ENCODE measurements at places on chromosomes 6 and 20.

DNA sequence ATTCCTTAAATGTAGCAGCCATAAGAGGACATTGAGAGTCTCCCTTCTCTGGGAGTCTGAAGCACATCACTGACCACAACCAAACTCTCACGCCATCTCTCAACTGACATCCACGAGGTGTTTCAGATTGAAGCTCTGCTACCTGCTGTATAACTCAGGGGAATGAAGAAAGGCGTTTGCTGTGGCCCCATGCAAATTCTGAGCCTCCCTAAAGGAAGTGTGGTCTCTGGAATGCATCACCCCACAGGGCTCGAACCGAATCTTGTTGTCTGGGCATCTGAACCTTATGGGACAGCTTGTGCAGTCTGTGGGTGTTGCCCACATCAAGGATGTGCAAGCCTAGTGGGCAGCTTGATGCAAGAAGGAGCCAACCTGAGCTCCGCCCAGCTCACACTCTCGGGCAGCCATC is 10.9 kb downstream of the PMEPA1 start:
- DNase-seq: no peak

- DNase-seq: peak; percentile 23
Measured at GRCh38 chr6:4021854-4022695, 56.9 kb downstream of the FAM217A start.

DNA sequence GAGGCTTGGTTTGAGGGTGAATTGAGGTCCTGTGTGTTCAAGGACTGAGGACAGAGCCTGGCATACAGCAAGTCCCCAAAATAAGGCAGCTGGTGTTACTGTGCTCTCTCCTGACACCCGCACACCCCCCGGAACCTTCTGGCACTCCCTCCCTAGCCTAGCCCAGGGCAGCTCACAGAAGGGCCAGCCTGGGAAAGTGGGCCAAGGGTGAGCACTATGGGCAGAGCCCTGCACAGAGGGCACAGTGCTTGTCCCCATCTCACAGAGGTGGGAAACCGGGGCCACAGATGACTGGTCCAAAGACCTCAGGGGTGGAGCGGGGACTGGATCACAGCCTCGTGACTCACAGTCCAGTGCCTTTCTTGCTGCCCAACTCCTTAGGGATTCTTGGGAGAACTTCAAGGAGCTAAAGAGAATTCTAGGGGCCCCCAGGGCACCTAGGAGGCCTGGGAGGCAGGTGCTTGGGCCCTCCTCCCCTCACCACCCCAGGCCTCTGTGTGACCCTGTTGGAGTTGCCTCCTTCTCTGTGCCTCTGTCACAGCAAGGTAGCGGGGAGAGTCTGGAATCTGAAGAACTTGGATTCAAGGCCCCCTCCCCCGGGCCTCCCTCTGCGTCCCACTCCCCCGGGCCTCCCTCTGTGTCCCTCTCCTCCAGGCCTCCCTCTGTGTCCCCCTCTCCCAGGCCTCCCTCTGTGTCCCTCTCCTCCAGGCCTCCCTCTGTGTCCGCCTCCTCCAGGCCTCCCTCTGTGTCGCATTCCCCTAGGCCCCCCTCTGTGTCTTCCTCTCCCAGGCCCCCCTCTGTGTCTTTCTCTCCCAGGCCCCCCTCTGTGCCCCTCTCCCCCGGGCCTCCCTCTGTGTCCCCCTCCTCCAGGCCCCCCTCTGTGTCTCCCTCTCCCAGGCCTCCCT is 13.5 kb downstream of the DLGAP4 start:
- no peak for DNase-seq

DNA sequence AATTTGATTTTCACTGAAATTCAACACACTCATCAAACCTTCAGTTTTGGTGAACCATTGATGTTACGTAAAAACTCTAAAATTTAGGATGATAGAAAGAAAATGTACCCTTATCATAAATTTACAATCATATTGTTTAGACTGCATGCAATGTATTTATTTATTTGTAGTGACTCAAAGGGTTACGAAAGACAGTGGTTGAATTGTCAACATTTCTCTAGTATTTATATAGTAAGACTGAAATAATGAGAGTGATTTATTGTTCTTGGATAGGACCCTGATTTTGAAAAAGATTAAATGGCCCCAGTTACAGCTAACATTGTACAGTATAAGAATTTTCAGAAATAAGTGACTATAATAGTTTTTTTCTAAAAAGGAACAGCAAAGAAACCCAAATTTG is 591.5 kb downstream of the RFPL4B start:
- no peak for DNase-seq

DNA sequence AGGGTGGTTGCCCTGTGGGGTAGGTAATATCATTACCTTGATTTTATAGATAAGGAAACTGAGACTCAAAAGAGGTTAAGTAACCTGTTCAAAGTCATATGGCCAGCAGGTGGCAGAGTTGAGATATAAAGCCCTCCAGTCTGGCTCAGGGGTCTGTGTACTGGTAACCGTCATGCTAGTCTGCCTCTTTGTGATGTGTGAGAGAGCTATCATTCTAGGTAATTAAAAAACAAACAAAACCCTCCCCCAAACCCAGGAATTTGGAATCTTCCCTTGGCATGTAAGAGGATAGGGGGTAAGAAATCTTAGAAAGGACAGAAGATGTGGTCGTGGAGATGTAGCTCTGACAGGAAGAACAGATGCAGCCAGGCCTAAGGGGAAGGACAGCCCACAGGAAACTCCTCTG is 206.0 kb downstream of the CDC5L start:
- peak; percentile 73 for DNase-seq

DNA sequence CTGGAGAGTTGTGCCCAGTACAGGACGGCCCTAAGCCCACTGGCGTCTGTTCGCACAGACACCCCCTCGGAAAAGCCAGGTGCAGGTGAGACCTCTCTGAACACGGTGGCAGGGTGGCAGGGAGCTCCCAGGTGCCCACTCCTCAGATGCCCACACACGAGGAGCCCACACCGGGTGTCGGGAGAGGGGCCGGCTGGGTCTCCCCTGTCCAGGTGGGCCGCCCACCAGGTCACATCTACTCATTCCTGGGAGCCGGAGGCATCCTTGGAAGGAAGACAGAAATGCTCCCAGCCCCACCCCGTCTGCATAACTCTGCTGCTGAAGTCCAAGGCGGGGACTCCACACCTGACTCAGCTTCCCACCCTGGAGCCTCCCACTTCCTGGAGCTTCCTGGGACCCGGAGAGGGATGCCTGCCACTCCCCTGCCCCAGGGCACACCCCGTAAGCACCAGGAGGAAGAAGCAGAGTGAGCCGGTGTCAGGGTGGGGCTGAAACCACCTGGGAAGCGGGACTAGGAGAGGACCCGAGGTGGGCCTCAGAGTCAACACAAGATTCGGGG is 2.5 kb downstream of the SRMS start:
- DNase-seq: no peak

- no peak for DNase-seq
Measured at GRCh38 chr6:119138906-119139541, 60.6 kb upstream of the FAM184A start.

DNA sequence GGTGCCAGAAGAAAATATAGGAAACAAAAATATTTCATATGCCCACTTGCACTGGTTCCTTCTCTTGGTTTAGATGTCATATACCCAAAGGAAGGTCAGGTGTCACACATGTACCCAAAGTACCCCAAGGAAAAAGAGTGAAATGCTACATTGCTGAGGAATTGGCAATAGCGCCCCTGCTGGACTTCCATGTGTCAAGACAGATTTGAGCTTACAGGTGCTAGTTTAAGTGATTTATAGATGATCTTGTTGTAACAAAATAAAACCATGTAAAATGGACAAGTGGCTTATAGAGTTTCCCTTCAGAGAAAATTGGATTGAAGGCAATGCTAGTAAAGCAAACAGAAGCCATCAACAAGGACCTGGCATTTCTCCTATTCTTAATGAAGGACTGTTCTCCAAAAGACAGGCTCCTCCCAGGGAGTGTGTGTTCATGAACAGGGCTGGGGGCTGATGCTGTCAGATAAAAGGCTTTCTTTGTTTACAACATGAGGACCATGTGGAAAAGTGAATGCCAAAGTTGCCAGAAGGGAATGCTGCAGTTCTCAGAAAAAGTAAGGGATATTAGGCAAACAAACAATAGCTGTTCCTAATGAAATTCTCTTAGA is 64.3 kb upstream of the PAK5 start:
- no peak for DNase-seq

- DNase-seq: peak; percentile 13
Measured at GRCh38 chr20:41138475-41139226, 1.3 kb downstream of the PLCG1 start.

DNA sequence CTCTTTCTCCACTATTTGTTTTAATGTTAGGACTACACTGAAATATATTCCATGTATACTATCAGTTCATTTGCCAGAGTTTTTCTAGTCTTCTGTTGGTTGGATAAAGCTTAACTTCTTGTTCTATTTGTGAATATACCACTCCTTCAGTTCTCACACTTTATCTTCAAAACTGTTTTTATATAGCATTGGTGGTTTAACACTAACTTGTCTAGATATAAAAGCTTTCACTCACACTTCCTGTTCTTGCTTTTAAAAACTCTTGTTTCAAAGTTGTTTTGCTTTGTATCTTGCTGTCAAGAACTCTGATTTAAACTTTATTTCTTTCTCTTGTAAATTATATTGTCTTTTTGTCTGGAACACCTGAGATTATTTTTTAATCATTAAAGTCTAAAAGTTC is 226.8 kb upstream of the TENT5A start:
- DNase-seq: no peak

Data from AG10803 (cell line).